Right atrium auricular region (tissue), 2 donors: ENCODE measurements at places on chromosomes 7 and 10.

- DNase-seq, result no peak
Measured at GRCh38 chr7:107856806-107857540, 34.0 kb upstream of the DLD start.

DNA sequence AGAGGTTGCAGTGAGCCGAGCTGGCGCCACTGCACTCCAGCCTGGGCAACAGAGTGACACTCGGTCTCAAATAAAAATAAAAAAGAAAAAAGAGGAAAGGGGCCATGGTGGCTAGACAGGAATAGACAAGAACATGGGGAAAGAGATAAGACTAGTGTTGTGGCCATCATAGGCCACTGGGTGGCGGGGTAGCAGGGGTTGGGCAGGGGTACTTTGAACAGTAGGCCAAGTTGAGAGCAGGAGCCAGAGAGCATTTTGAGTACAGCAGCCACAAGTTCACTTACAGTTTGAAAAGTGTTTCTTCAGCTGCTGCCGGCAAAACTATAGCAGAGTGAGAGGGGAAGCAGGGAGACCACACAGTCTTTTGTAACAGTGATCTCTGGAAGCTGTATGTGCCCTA is 656.0 kb downstream of the CNTNAP2 start:
- no peak for DNase-seq

DNA sequence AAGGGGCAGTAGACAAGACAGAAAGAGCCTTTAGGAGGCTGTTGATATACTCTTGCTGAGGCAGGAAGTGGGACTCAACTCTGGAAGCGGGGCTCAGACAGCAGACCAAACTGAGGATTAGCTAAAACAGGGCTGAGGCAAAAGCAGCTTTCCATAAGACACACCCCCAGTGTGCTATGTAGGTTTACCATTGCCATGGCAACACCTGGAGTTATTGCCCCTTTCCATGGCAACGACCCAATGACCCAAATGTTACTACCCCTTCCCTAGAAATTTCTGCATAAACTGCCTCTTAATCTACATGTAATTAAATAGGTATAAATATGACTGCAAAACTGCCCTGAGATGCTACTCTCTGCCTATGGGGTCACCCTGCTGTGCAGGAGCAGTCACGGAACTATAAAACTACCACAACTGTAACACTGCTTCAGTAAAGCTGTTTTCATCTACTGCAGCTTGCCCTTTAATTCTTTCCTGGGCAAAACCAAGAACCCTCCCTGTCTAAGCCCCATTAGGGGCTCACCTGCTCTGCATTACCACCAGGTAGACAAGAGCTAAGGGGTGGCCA is 348.4 kb upstream of the PODXL start:
- DNase-seq, result no peak

DNA sequence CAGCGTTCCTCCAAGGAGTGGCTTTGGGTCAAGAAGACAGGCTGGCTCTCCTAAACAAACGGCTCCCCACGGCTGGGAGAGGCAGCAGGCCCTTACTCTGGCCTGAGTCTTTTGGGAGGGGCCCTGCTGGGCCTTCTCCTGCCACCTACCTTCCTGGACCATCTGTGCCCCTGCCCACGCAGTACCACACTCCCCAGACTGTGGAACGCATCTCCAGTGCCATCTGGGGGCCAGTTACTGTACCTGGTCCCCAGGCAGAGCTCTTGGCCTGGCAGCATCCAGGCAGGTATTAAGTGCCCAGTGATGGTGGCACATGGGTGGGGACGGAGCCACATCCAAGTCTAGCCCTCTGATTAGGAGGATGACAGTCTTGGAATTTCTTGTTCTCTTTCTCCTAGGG is 14.4 kb downstream of the ALKBH4 start:
- no peak for DNase-seq

GRCh38 chr10:47435081-47435480 is 48.8 kb downstream of the ANXA8 start:
- DNase-seq, result no peak

GRCh38 chr7:82700741-82701140 is 257.2 kb upstream of the CACNA2D1 start:
- DNase-seq, result no peak

GRCh38 chr7:132065193-132065988 is 509.0 kb upstream of the PODXL start:
- peak; percentile 83 for DNase-seq

DNA sequence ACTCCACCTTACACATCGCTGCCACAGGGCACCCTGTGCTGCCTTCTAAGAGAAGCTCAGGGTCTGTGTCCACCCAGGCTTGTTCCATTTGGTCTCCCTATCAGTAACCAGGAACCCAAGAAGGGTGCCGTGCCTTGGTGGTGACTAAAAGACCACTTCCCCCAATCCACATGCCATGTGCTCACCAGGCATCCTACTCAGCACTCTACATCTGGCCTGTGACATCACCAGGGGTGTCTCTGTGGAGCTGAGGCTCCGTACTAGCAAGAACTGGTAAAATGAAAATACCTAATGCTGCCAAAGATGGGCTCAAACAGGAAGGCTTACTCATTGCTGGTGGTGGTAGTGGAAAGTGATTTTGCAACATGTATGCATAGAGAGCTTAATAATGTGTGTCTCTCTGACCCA is 19.0 kb upstream of the C10orf71 start:
- DNase-seq, result no peak

DNA sequence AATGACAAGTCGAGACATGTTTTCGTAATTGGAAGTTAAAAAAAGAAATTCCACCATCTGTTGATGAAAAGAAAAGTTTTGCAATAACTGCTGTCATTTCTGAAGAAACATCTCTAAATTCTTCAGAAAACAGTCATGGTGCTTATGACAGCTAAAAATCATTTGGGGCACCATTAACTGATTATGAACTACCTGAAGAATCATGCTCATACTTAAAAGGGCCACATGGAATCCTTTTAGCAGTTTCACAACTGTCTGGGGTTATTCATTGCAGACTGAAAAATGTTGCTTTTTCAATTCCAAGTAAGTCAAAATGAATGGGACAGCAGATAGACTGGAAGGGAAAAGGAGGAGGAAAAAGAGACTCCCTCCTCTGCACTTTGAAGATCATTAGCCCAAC is 134.2 kb downstream of the CHN2 start:
- no peak for DNase-seq

DNA sequence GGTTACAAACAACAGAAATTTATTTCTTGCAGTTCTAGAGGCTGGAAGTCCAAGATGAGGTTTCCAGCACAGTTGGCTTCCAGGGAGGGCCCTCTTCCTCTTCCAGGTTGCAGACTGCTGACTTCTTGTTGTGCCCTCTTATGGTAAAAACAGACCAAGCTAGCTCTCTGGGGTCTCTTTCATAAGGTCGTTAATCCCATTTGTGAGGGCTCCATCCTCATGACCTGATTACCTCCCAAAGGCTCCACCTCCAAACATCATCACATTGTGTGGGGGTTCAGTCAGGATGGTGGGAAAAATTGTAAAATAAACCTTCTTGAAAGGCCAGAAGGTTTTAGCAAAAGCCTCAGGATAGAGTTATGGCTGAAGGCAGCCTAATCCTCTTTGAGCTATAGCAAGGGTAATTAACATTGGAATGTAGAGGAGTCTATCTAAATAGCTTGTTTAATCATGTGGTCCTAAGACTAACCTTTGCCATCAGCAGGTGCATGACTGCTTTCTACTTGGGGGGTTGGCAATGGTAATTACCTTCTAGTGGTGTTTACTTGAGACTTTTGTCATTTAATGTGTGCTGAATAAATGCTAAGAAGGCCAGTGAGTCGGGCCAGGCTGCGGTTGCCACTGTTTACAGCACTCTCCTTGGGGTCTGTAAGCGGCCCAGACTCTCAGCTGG is 80.8 kb downstream of the PPP1R17 start:
- no peak for DNase-seq

GRCh38 chr7:148142660-148143248 is 447.8 kb upstream of the C7orf33 start:
- no peak for DNase-seq

- no peak for DNase-seq
Measured at GRCh38 chr10:1573334-1573969, 163.9 kb downstream of the ADARB2 start.

GRCh38 chr7:8481752-8482446 is 48.5 kb downstream of the NXPH1 start:
- DNase-seq, result no peak

- DNase-seq, result no peak
Measured at GRCh38 chr10:36038316-36038955, 396.3 kb upstream of the FZD8 start.

GRCh38 chr10:9869205-9869604 is 1148.5 kb upstream of the CELF2 start:
- no peak for DNase-seq

DNA sequence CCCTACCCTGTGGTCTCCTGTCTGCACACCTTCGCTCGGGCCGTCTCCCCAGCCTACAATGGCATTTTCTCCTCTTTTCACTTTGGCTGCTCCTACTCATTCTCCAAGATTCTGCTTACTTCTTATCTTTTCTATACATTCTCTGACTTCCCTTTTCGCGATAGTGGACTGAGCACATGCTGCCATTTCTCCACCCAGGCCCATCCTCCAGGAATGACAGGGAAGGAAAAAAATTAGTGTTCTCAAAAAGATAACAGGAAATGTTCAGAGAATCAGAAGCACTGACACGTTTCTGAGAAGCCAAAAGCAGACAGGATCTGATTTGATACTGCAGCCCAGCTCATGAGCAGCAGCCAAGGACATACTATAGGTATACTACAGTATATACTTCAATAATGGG is 6.4 kb upstream of the ANXA11 start:
- no peak for DNase-seq

- no peak for DNase-seq
Measured at GRCh38 chr7:28531291-28531690, 119.0 kb downstream of the CREB5 start.

- DNase-seq, result no peak
Measured at GRCh38 chr7:5541087-5541992, 117.7 kb upstream of the TNRC18 start.

- no peak for DNase-seq
Measured at GRCh38 chr7:108327353-108327752, 128.9 kb downstream of the NRCAM start.

- DNase-seq, result no peak
Measured at GRCh38 chr7:55366461-55367070, 1.4 kb downstream of the LANCL2 start.

- no peak for DNase-seq
Measured at GRCh38 chr10:102975483-102976379, 57.6 kb downstream of the CNNM2 start.

GRCh38 chr7:157021871-157022680 is 11.6 kb upstream of the MNX1 start:
- DNase-seq, result no peak

DNA sequence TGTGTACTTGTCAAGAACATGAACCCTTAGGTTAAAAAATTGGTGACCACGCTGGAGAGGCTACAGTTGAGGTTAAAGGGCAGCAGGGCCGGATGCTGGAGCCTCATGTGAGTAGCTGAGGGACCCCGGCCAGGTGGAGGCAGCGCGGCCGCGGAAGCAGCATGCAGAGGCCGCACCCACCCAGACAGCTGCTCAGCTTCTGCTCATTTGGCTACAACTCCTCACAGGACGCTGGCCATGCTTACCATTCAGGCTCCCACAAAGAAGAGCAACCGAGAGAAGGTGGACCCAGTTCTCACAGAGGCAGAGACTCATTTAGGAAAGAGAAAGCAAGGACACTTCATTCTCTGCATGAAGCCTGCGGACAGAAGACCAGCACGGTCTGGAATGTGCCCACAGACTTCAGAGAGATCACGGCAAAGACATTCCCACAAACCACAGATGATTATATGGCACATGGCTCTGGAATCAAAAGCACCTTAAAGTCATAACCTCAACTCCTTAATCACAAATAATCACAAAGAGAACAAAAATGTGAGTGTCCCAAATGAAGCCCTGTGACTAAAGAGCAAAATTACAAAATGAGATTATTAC is 94.4 kb downstream of the VOPP1 start:
- peak; percentile 21 for DNase-seq

DNA sequence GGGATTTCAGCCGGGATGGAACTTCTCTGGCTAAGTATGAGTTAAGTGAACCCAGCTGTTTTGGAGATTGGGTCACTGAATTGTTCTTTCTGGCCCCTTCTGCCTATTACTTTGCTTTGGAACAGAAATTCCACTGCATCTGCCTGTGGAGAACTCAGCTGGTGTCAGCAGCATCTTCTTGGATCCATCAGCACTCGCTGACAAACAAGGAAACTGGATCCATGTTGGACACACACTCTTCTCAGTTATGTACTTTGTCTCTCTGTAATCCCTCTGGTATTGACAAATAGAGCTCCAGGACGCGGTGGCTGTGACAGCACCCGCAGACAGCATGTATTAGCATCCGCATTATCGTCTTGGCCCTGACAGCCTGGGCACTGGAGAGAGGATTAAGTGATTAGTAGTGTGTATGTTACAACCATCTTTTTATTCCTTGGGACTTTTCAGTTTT is 73.0 kb upstream of the BMPER start:
- DNase-seq, result no peak

- no peak for DNase-seq
Measured at GRCh38 chr7:140675726-140676125, 3.0 kb downstream of the ADCK2 start.

- DNase-seq, result no peak
Measured at GRCh38 chr10:113138937-113139585, 189.0 kb downstream of the TCF7L2 start.

GRCh38 chr7:42233695-42234331 is 3.2 kb downstream of the GLI3 start:
- no peak for DNase-seq

- DNase-seq, result no peak
Measured at GRCh38 chr10:34854147-34854601, 39.1 kb upstream of the PARD3 start.

DNA sequence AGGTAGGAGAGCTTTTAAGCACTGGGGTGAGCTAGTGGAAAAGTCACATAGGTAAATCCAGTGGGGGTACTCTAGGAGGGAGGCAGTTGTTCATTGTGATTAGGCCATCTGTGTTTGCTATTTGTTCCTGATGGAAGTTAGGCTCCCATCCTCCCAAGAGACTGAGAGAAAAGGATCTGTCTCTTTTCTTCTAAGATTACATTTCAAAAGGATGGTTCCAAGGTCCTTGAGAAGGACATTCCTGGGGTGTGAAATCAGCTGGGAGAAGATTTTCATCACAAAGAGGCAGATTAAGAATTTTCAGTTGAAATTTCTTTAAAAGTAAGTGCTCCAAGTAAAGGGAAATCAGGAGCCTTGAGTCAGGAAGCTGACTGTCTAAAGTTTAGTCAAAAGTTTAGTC is 210.8 kb upstream of the CSTF2T start:
- DNase-seq, result no peak

DNA sequence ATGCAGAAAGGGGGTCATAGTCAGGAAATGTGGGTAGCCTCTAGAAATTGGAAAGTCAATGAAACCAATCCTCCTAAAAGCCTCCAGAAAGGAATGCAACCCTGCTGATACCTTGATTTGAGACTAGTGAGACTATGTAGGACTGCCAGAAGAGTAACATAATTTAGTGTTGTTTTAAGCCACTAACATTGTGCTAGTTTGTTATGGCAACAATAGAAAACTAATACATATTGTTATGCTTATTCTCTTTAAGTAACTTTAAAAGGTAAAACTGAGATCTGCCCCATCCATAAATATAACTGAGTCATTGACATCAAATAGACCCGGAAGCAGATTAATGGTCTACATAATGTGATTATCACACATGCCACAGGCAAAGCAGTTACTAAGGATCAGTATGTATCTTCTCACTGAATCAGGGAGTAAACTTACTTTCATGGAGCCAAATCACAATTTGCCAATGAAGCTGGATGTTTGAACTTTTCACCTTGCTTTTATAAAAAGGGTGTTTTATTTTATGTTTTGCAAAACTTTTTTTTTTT is 146.4 kb upstream of the TMEM106B start:
- no peak for DNase-seq

GRCh38 chr7:129843365-129843898 is 109.3 kb downstream of the UBE2H start:
- no peak for DNase-seq

GRCh38 chr10:126243971-126244370 is 144.3 kb downstream of the ADAM12 start:
- DNase-seq, result no peak
